ENCODE measurements at places on chromosomes 7 and 10.

DNA sequence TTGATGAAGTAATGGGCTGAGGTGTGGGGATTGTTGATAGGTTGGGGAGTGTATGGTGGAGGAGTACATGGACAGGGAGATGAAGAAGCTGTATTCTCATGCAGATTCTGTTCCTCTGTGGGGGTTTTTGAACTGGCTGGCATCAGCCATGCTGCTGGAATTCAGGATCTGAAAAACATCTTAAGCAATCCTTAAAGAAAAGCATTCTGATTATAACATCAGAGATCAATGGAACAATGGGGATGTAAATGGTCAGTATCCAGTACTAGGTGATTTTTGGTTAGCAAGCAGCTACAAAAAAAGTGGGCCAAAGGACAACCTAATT, 247.5 kb upstream of the GALNT17 start:
- DNase-seq, result no peak

DNA sequence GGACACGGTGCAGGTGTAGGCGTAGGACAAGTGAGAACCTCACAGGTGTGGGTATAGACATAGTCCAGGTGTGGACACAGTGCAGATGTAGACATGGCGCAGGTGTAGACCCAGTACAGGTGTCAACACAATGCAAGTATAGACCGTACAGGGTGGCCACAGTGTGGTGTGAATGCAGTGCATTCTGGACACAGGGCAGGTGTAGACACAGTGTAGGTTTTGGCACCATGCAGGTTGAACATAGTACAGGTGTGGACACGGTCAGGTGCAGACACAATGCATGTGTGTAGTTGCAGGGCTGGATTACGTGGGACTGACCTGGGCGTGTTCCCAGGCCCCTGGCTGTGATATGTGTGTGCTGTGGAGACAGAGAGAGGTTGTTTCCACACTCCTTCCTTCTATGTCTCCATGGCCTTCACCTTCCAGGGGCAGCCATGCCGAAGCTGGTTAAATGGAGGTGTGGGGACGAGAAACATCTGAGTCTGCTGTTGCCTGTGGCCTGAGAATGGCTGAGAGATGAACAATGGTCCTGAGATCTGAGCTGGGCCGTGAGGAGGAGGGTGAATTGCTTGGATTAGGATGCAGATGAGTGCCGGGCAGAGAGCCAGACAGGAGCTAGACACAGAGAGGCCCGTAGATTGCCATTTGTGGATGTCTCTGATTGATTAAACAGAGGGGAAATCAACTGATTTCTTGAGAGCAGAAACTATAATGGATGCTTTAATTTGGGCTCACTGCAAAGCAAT, 343.9 kb upstream of the SHH start:
- DNase-seq, result no peak

- no peak for DNase-seq
Measured at GRCh38 chr10:8768341-8768740, 713.9 kb downstream of the GATA3 start.

DNA sequence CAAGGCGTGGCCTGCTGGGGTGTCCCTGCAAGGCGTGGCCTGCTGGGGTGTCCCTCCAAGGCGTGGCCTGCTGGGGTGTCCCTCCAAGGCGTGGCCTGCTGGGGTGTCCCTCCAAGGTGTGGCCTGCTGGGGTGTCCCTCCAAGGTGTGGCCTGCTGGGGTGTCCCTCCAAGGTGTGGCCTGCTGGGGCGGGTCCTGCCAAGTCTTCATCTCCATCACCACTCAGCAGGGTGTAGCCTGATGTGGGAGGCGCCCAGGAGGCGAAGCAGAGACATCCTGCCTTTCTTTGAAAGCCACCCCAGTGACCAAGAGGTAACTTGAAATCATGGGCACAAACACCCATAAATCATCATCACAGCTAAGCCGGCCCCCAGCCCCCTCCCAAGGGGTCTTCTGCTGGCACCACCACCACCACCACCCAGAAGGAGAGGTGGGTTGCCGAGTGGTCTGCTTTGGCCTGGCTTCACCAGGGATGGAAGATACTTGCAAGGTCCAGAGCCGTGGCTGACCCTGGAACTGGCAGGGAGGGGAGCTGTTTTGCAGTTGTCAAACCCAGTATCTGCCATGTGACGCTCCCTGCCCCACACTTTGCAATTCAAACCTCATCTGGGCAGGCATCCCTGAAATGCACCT, 190.6 kb downstream of the EBF3 start:
- DNase-seq, result no peak

DNA sequence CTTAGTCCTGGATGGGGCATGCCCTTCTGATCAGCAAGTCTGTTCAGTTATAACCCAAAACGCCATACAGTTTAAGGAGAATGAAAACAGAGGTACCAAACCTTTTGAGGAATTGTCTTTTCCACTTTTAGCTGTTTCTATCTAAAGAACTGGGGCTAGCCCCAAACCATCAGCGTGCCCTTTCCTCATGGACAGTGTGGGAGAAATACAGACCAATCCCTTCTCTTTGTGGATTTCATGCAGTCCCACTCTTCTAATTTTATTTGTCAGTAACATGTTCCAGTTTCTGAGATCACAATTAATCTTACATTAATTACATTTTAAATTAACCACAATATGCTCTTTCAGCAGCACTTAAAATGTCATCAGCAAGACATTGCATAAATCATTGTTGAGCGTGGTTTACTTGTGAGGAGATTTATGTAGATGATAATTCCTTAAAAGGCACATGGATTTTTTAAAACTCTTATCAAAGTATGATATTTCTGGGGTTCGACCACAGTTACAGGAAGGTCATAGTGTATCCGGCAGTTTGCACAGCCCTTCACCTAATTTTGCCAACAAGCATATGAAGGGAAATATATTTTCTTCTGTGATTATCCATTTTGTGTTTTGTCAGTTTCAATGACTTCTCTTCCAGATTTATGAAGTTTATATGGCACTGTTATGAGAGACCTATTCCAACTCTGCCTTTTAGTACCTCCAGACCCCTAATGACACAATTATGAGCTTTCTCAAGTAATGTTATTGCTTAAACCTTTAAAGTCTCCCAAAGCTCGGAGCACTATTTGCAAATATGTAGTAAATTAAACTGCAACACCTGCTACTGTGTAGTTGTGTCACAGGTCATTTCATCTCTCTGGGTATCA, 868.4 kb upstream of the C7orf33 start:
- no peak for DNase-seq

DNA sequence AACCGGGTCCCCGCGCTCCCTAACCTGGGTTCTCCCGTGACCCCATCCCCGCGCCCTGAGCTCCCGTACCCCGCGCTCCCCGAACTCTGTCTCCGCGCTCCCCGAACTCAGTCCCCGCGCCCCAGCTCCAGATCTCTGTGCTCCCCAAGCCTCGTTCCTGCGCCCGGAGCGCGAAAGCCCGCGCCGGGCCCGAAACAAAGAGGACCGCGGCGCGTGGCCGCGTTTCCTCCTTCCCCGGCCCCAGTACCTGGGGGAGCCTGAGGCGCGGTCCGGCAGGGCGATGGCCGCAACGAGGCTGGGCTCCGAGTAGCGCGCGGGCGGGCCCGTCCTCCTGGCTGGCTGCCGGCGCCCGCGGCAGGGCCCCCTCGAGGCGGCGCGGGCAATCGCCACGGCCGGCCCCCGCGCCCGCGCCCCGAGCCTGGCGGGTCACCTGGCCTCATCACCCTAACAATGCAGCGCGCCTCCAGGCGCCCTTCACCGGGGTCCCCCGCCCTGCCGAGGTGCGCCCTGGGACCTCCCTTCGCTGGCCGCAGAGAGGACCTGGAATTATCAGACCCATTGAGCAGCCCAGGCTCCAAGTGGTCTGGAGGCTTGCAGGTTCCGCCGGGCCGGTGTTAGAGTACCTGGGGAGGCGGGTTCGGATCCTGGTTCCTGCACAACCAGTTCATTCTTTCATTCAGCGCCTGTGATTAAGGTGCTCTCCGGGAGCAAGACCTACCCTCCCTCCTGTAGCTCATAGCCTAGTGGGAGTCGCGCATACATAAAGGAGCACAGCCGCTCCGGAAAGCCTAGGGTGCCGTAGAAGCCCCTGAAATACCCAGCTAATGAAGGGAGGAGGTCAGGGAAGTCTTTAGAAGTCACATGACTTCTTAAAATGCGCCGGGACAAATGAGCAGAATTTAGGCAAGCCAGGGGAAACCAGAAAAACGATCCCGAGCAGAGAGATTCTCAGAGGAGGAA, at the start of gene TNS3:
TNS3 (minus strand) TSS at position 308 of the 960 bp plus-strand sequence. CDS start 142,475 bp downstream, outside the sequence.
- no peak for DNase-seq

DNA sequence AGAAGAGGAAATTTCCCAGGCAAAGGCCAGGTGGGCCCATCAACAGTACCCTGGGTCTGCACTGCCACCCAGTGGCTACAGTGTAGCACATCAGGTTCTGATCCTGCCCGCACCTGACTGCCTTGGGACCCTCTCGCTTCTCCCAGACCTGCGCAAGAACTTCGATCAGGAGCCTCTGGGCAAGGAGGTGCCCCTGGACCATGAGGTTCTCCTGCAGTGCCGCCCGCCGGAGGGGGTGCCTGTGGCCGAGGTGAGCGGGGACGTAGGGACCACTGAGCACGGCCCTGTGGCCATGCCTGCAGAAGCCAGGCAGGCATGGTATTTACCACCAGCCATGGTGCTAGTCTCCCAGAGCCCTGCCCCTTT, 33.9 kb upstream of the SLC29A3 start:
- DNase-seq, result no peak

- DNase-seq, result no peak
Measured at GRCh38 chr7:101536232-101536631, 92.9 kb downstream of the MYL10 start.

DNA sequence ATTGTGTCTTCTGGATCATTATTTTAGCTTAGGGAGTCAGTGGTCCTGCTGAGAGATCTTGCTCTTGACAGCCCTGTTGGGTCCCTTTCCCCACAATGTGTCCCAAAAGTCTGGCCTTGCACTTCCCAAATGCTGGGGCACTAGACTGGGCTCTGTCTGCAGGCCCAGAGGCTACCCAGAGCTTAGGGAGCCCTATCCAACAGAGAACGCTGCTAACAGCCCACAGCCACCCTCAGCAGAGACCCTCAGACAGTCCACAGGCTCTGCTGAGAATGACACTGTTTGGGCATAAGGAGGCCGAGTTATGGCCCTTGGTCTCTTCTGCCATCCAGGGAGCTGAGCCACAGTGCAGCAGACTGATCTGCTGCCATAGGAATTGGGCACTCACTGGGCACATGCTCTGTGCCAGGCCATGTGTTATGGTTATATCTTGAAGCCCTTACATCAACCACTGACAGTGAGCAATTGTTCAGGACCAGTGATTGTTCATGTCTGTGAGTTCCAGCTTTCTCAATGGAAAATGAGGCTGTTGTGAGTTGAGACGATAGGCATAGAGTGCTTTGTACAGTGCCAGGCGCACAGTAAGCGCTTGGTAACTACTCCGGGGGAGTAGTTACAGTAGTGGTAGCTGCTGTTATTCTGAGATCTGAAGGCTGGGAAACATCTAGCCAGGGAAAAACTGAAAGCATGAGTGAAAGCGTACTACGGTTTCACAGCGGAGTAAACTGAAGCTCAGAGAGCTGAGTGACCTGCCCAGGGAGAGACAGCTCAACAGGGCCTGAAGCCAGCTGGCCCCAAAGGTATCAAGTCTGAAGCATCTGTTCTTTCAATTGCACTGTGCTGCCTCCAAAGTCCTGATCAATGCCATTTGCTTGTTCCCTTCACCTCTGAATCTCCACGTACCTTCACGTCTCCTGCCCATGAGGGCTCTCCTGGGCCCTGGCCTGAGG, 77.6 kb upstream of the PRLHR start:
- no peak for DNase-seq

GRCh38 chr7:66353547-66353946, 148.4 kb downstream of the TPST1 start:
- DNase-seq, result no peak

GRCh38 chr10:34157501-34157900, 657.6 kb downstream of the PARD3 start:
- DNase-seq, result no peak

DNA sequence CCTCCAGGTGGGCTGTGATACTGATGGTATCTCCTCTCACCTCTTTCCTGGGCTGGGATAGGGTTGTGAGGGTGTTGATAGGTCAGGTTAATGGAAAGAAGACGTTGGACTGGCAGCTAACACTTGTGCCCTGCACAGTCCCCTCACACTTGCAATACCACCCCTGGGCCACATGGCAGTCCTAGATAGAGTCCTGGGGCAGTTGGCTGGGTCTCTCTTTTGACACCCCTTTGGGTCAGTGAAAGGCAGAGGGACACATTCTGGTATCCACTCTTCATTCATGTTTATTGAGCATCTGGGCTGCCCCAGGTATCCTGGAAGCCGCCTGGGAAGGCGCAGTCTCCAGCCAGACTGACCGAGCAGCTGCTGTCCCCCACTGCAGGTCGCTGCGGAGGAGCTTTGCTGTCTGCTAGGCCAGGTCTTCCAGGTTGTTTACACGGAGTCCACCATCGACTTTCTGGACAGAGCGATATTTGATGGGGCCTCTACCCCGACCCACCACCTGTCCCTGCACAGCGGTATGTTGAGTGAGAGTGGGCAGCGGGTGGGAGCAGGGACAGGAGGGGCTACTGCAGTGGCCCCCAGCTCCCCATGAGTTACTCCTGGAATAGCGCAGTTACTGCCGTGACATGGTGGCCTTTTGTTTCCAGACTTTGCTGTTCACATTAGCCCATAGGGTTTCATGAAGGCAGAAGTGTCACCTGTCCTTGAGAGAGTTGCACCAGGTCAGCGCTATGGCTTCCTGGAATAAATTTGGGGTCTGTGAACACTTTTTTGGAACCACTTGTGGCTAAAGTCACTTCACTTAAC, 19.1 kb downstream of the NACAD start:
- DNase-seq, result no peak
